ENCODE measurements at places on chromosomes 6 and 20. TPM values are rescaled to one million over a fixed set of nuclear protein-coding genes. Genes with fewer than 3 reads are reported as not detected.

GRCh38 chr6:156563714-156564113, 213.5 kb upstream of the ARID1B start:
- no peak for DNase-seq

The LY6G6D gene
- not detected for total RNA-seq

- DNase-seq = peak; percentile 76
Measured at GRCh38 chr6:21596949-21597682, 3.6 kb downstream of the SOX4 start.

- DNase-seq = no peak
Measured at GRCh38 chr6:42962502-42963178, 2.1 kb downstream of the GNMT start.

The MCCD1 gene
- total RNA-seq = not detected

DNA sequence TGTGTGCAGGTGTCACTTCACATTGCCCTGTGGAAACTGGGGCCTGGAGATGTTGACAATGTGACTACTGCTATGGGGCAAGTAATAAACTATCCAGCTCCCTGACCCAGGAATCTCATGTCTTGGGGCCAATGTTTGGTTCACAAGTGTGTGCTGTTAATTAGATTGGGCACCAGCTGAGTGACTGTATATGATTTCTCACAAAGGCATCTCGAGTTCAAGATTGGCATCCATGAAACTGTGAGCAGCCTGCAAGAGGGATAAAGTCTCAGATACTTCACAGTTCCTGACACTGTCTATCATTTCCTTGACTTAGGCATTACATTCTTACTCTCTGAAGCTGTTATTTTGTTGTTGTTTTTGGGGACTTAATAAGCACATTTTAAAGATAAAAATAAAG, 264.0 kb downstream of the PRKN start:
- no peak for DNase-seq

GRCh38 chr6:32046450-32047083, 8.4 kb downstream of the CYP21A2 start:
- peak; percentile 22 for DNase-seq

DNA sequence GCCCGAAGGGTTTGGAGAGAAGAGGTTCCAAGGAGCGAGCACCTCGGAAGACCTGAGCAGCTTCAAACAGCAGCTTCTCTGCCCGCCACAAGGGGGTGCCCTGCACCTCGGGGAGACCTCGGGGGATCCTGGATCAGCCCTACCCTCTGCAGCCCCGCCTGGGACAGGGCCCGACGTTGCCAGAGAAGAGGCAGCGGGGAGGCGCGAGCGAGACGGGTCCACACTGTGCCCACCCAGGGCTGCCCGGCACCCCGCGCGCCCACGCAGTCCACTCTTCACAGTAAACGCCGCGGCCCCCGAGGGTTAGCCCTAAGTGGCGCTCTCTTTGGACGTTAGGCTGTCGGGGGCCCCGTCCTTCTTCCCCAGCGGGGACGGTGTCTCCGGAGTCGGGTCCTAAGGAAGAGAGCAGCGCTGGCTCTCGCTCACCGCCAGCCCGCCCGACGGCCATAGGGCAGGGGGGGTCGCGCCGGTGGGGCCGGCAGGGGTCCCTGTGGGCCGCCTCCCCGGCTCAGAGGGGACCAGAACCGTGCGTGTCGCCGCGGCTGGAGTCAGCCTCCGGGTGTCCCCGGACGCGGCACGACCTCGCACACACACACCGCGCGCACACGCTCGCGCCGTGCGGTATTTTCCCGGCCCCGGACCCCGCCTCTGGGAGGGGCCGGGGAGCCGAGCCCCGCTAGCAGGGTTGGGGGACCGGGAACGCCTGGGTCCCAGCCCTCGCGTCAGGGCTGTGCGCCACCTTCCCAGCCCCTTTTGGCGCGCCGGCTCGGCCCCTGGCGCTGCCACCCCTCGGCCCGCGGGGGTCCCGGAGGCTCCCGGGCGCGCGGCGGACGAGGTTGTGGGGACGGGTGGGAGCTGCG, 929 bp downstream of the CDH22 start:
- DNase-seq = peak; percentile 28

GRCh38 chr20:21981179-21981578, 275.7 kb downstream of the PAX1 start:
- DNase-seq = peak; percentile 77

The TRIM40 gene
- not detected for total RNA-seq

DNA sequence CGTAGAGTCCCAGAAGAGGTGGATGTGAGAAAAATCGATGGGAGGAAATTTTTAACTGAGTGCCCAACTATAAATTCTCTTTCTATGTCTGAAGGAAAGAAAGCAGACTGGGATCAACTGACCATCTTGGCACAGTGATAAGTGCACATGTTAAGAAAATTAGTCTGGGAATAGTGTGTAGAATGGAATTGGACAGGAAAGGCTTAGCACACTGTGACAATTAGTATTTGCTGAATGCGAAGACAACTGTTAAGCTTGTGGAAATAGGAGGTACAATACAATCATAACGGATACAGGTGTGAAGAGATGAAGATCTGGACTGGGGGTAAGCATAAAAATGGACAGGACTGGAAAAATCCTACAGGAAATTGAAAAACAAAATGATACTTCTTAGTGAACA, 114.3 kb downstream of the FAM50B start:
- no peak for DNase-seq

The MCHR2 gene
- not detected for total RNA-seq

DNA sequence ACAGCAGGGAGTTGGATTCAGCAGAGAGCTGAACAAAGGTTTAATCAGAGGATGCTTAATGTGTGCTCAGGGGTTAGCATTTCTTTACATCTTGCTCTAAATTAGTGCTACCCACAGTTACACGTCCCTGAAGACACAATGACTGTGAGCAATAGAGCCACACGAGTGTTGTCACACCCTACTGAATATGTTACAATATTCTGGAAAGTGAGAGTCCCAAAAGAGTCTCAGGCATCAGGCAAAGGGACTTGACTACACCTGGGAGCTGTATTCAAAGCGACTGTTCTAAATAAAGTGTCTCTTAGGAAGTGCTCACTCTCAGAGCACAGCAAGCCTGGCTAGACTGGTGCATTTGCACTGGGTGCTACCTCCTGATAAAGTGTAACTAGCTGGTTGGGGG, 108.7 kb downstream of the GRM4 start:
- no peak for DNase-seq

The POFUT1 gene
- 47.8 TPM for total RNA-seq

GRCh38 chr6:80541181-80541580, 434.7 kb downstream of the BCKDHB start:
- peak; percentile 70 for DNase-seq

The SLC35D3 gene
- not detected for total RNA-seq

DNA sequence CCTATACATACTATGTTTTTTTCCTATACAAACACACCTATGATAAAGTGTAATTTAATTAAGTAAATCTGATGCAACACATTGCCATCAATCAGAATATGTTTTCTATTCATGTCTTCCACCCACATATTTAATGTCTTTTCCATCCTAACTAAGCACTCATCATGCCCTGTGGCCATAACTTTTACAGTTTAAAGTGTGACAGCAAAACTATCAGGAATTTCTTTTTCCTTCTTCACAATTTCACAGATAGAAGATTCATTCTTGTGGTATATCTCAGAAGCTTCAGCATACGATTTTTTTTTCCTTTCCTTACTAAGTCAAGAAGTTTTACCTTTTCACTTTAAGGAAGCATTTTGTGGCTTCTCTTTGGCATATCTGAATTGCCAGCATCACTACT, 7.0 kb upstream of the BEND6 start:
- DNase-seq = no peak

The COL21A1 gene
- 29.5 TPM for total RNA-seq

- no peak for DNase-seq
Measured at GRCh38 chr6:161164182-161164625, 109.7 kb downstream of the AGPAT4 start.

- DNase-seq = peak; percentile 81
Measured at GRCh38 chr20:23340524-23340923, 10.1 kb upstream of the NXT1 start.

DNA sequence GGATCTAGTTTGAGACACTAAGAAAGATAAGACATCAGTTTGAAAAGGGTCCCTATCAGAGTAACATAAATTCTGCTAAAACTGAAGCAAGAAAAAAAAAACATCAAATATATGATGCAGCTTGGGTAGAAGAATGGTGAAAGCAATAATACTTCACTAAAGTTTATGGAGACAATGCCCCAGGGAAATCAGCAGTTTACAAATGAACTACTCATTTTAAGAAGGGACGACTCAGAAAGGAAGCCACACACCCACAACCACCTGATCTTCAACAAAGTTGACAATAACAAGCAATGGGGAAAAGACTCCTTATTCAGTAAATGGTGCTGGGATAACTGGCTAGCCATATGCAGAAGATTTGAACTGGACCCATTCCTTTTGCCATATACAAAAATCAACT, 143.5 kb downstream of the TPBG start:
- DNase-seq = no peak

DNA sequence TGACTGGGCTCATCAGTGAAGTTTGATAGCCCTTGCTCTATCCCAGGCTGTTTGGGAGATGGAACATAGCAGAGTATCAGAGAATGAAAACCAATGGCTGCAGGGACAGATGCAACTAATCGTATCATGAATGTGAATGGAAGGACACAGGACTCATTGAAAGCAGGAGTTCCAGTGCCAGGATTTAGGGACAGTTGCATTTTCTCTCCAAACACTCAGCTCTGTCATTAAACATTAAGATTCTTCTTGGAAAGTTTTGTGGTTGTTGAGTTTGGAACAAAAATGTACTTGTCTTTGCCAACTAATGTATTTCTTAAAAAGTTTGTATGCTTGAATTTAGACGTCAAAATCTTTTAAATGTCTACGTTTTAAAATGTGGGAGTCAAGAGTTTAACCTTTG, 31.0 kb upstream of the GSTA5 start:
- no peak for DNase-seq

DNA sequence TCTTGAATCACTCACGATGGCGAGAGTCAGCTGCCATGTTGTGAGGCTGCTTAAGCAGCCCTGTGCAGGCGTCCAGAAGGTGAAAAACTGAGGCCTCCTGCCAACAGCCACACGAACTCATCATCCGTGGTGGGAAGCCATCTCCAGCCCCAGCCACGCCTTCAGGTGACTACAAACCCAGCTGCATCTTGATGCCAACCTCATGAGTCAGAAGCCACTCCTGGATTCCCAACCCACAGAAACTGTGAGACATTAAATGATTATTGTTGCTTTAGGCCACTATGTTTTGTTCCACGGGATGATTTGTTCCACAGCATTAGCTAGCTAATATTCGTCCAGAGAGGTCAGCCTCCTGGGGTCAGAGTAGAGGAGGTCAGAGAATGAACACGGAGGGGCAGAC, 80.5 kb downstream of the SNX5 start:
- no peak for DNase-seq

DNA sequence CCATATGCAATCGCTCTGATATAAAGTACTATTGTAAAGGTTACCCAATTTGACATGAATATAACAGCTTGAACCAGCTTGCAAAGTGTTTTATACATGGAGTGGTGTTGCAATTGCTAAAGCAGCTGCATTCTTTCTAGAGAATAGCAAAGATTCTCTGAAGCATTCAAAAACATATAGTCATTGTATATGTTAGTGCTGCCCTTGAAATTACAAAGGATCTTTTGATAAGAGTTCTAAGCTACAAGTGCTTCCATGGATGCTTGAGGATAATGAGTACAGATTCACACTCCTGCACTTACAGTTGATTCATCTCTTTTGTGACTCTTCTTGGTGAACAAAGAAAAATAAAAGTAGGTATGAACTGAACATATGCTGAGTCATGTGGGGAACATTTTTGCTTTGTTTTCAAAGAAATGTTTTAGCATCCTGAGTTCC, 175.7 kb downstream of the ALDH8A1 start:
- DNase-seq = peak; percentile 78

DNA sequence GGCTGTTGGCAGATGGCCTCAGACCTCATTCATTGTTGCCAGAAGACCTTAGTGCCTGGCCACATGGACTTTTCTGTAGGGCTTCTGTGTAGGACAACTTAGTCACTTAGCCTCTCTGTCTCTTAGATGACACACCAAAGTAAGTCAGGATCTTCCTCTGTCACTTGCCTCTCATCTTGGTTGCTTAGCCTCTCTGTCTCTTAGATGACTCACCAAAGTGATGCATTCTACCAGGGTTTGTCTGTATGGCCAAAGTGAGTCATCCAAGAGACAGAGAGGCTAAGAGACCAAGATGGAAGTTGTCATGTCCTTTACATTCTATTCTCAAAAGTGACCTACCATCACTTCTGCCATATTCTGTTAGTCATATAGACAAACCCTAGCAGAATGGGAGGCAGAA, 255.9 kb upstream of the DEFB112 start:
- DNase-seq = no peak

The TASP1 gene
- 6.5 TPM for total RNA-seq

GRCh38 chr20:50020288-50020687, 37.5 kb downstream of the SNAI1 start:
- DNase-seq = no peak

GRCh38 chr6:47097092-47097945, 55.2 kb upstream of the ADGRF1 start:
- DNase-seq = peak; percentile 89

DNA sequence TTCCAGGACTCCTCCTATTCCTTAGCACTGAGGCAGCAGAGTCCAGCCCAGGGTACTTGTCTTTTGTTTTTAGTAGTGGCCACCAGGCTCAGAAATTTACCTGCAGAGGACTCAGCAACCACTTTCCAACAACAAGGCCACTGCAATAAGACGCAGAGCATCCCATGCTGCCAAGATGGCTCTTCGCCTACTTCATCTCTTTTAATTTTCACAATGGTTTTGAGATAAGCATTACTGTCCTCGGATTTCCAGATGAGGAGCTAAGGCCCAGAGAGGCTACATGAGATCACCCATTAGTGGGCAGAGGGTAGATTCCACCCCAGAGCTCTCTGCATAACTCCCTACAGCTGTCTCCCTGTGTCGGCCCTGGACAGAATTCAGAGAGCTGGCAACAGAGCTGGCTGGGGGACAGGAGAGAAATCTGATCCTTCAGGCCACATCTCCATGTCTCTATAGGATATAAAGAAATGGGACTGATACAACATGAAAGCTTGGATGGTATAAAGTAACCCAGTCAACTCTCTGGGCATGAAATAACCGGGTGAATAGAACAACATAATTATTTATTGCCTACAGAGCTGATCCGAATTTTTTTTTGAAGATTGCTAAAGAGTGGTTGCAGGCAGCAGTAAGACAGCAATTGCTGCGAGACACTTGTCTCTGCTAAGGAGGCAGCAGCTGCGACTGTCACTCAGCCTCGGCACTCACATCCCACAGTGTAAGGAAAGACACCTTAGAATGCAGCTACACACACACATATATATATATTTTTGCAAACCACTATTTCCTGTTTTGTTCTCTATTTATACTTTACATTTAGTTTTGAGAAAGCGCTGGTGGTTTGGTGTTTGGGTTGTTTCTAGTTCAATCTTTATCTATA, 37.2 kb downstream of the SCML4 start:
- DNase-seq = no peak

Data from fibroblast of the aortic adventitia (primary cell).